Hypothalamus (tissue), 51 donors: ENCODE measurements at places on chromosomes 5 and 9.

GRCh38 chr5:174312270-174312617 lies 266.7 kb downstream of the NSG2 start:
- DNase-seq = no peak

DNA sequence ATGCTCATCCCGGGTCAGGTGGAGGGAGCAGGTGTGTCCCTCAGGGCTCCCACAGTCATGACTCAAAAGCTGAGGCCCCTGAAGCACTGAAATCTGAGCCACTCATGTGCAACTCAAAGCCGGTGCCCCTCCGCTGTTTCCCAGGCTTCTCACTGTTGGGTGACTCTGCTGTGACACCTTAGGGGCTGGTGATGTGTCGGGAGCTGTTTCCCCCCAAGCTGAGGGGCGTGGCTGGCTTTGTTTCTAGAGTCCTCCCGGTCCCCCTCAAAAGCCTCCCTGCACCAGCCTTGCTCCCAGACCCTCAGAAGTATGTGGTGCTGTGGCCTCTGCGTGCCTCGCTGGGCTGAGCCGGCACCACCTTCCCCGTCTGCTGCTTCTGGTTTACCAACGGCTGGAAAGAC lies 39.7 kb downstream of the PLPP7 start:
- DNase-seq = no peak

DNA sequence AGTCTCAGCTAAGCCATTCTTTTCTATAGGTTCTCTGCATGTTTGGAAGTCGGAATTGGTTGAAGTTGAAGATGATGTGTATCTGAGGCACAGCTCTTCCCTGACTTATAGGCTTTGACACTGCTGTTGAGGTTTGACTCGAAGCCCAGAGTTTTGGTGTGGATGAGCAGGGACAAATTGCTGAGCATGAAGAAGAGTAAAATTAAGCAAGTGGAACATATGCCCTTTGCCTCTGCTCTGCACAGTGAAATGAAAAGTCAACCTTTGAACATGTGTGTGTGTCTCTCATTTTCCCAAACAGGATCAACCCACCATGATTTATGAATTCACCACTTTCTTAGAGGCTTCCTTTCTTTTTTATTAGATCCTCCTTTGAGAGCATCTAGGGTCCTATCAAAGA lies 8.5 kb downstream of the HMHB1 start:
- no peak for DNase-seq

DNA sequence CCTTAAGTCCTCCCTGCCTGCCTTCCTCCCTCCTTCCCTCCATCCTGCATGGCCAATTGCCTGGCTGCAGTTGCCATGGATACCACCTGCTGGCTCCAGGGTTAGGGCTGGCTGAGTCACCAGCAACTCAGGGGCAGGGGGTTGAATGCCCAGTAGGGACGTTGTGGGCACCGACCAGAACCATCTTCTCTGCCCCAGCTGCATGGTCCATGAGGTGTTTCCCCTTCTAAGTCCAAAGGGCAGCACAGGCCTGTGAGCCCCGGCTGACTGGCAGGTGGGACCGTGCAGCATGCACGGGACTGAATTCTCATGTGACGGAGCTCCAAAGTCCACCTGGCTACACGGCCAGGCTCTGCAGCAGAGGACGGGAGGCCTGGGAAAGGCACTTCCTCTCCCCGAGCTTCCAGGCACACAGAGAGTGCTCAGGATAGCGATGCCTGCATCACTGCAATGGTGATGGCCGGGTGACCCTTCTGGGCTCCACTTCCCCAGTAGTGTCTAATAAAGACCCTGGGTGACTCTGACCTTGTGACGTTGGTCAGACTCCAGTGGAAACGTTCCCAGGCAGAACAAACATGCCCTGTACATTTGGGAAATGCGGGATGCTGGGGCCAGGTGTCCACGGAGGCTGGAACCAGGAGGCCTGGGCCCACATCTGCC lies 5.7 kb downstream of the ASS1 start:
- DNase-seq = no peak

- no peak for DNase-seq
Measured at GRCh38 chr9:18208166-18209059, 265.5 kb upstream of the ADAMTSL1 start.

GRCh38 chr5:7881091-7881490 lies 12.1 kb downstream of the MTRR start:
- DNase-seq = no peak

- no peak for DNase-seq
Measured at GRCh38 chr5:150303660-150304386, 1.1 kb upstream of the ARSI start.

DNA sequence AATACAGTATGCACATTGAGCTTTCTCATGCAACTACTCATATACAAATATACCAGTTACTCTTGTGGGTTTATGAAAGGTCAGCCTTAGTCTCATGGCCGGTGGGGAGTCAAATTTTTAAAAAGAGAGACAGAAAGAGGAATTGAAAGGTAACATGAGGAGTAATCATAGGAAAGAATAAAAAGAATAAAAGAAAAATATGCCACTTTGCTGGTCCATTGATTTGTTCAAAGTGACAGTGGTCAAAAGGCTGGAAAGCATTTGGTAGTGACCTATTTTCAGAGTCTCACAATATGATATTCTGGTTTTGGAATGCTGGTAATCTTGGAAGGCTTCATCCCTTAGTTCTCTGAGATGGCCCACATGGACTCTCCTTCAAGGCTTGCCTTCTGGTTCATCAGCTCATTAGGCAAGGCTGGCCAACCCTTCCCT lies 67.0 kb downstream of the ZNF366 start:
- no peak for DNase-seq
